CD8-positive, alpha-beta T cell (primary cell): ENCODE measurements at places on chromosomes 5 and 9.

DNA sequence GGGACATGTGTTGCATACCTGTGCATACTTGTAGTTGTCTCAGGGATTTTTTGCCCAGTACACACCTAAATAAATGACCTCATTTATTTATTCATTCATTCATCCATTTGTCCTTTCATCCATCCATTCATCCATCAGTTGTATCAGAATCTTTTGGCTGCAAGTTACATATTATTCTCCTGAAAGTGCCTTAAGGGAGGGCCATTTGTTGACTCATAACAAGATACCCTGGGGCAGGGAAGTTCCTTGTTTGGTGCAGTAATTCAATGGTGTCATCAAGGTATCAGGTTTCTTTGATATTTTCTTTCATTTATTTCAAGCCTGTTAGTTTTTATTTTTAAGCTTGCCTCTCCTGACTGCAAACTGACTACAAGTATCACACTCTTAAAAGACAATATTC, 597.9 kb upstream of the TLE4 start:
- DNase-seq = no peak

DNA sequence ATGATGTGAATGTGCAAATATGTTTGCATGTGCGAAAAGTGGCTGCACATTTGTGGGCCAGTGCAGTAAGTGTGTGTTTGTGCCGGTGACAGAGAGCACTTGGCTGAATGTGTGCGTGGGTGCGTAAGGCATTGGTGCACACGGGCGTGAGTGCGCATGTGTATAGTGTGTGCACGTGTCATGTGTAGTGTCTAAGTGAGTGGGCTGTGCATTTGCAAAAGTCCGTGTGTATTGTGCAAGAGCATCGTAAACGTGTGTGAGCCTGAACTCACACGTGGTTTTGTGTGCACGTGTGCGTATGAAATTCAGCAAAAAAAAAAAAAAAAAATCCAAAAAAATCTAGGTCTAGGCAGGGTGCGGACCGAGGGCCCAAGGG, 6.5 kb upstream of the EBF1 start:
- no peak for DNase-seq

- no peak for DNase-seq
These were observed 279.7 kb downstream of the NTRK2 start for GRCh38 chr9:84949258-84949657.

DNA sequence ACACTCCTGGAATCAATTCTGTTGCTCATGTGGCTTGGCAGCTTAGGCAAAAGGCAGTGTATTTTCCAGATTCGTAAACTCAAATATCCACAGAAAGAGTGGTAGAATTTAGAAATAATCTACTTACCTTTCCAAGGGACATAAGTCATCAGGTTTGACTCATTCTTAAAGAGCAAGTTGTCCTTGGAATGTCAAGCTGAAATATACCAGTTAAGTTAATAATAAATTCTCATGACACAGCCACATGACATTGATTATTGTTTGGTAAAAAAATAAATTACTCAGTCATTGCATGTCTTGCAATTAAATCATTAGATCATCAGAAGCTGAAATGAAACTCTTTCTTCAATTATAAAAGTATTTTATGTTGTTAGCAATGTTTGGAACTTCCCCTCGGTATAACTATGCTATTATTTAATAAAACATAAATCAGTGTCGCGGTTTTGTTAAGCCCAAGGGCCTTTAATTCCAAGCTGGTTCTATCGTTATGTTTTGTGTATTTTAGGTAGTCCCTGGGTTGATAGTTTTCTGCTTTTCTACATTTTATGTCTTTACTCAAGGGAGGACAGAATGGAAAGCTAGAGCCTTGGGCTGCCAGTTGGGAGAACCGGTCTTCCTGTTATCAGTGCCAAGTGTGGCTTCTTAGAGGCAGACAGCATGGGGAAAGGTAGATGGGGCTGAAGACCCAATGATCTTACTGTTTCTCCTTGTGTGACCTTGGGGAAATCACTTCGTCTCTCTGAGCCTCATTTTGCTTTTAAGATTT, 79.3 kb upstream of the PRLR start:
- DNase-seq = no peak
